ENCODE measurements at places on chromosomes 1 and 21. TPM values are rescaled to one million over a fixed set of nuclear protein-coding genes. Genes with fewer than 3 reads are reported as not detected.

DNA sequence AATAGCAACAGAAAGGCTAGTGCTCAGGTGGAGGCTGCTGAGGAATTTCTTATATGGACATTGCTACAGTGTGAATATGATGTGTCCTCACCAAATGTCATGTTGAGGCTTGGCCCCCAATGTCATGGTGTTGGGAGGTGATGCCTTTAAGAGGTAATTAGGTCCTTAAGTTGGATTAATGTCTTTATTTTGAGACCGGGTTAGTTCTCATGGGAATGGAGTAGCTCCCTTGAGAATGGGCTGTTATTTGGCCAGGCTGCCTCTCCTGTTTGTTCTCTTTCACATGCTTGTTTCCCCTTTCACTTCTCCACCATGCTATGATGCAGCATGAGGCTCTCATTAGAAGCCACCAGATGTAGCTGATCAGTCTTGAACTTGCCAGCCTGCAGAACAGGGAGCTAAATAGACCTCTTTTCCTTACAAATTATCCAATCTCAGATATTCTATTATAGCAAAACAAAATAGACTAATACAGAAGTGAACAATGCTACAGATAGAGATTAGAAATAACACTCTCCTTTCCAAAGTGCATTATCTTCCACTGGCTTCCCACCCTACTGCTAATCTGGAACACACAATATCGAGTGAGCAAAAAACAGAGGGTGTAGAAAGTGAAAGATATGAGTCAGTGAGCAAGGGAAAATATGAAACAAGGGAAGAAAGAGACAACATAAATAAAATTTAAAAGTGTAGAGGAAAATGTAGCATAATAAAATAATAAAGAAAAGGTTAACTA is 160.2 kb downstream of the NTMT2 start:
- no peak for DNase-seq

- DNase-seq = no peak
Observed at GRCh38 chr1:19689856-19690255, 25.2 kb downstream of the HTR6 start.

GRCh38 chr1:111399792-111400610 is 27.5 kb downstream of the OVGP1 start:
- peak; percentile 23 for DNase-seq

GRCh38 chr1:25549273-25550154 is 6.1 kb downstream of the LDLRAP1 start:
- peak; percentile 77 for DNase-seq

Gene CFHR3
- not detected for total RNA-seq
